ENCODE measurements at places on chromosomes 2 and 18. TPM values are rescaled to one million over a fixed set of nuclear protein-coding genes. Genes with fewer than 3 reads are reported as not detected.

Gene GPR45
- not detected for total RNA-seq

Gene KCNS3
- total RNA-seq, result 0.94 TPM

Gene COL6A3
- total RNA-seq, result 7.2 TPM

Gene IL36B
- total RNA-seq, result not detected

Gene PIGN
- 49.5 TPM for total RNA-seq

Gene IL1R2
- total RNA-seq, result 0.50 TPM

Gene SERPINB11
- not detected for total RNA-seq

Gene RTP5
- total RNA-seq, result not detected

Gene IL37
- not detected for total RNA-seq

Gene CENPA
- 0.17 TPM for total RNA-seq

Gene EPHA4
- total RNA-seq, result 55.5 TPM

Gene IL1R1
- total RNA-seq, result 8.7 TPM

Gene REG1A
- not detected for total RNA-seq

Gene PCARE
- total RNA-seq, result not detected

Gene ALK
- not detected for total RNA-seq

Measured in mammary epithelial cell (primary cell).